T-helper 1 cell (primary cell): ENCODE measurements at places on chromosomes 2 and 18.

- no peak for DNase-seq
Observed at GRCh38 chr2:95333888-95334338, 36.8 kb downstream of the KCNIP3 start.

- no peak for DNase-seq
Observed at GRCh38 chr2:26080356-26080755, 46.5 kb downstream of the RAB10 start.

GRCh38 chr2:55156326-55156725 is 75.8 kb downstream of the CLHC1 start:
- DNase-seq, result no peak

DNA sequence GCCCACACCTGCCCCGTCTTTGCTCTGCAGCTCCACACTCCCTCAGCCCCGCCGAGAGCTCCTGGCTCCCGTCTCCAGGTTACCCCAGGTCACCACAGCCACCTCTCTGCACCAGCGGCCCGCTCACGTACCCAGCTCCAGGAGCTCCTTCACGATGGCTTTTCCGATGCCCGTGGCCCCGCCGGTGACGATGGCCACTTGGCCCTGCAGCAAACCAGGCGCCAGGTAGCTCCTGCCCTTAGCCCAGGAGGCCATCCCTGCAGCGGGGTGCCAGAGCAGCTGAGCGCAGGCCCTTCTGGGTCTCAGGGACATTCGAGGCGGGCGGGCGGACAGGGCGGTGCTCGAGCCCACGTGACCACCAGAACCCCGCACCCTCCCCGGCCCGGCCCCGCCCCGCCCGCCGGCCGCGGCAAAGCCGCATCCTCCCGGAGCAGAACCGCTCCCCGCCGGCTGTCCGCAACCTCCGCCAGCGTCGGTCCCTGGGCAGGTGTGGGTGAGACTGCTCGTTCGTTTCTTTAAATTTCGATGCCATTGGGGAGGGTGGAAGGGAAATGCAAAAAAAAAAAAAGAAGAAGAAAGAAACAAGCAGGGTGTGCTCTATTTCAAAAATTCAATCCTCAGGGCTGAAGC is at the start of the genes PECR and TMEM169:
PECR (minus strand) TSS at position 323 of the 630 bp plus-strand sequence; CDS start at position 255, 68 bp downstream.
TMEM169 (plus strand) TSS at position 433 of the 630 bp plus-strand sequence. CDS start 14,045 bp downstream, outside the sequence.
- peak; percentile 59 for DNase-seq

DNA sequence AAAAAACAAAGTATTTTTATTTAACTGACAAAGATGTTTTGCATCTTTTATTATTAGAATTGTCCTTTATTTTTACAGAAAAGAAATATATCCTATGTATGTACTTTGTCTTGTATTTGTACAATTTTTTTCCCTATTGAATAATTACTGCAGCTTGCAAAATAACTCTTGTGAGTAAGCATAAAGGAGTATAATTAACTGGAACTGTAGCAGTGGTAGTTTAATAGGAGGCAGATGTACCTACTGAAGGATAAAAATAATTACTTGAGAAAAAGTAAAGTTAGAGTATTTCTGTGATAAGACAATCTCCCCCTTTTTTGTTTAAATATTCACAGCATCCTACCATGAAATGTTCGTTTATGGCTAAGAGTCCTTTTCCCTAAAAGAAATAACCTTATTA is 34.7 kb downstream of the EHBP1 start:
- DNase-seq, result no peak

DNA sequence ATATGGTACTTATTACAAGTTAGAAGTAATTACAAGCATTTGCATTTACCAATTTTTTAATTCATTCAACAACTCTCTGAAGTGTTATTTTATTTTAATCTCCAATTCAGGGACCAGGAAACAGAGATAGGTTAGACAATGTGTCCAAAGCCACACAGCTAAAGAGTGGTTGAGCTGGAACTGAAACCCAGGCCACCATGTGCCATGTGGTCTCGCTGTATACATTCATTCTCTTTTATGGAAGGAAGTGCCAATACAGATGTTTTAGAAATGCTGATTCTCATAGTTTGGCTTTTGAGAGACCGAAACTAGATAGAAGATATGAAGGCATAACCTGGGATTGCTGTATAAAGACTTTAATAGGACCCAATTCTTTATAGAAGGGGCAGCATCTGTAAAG is 684.6 kb upstream of the ID2 start:
- no peak for DNase-seq

DNA sequence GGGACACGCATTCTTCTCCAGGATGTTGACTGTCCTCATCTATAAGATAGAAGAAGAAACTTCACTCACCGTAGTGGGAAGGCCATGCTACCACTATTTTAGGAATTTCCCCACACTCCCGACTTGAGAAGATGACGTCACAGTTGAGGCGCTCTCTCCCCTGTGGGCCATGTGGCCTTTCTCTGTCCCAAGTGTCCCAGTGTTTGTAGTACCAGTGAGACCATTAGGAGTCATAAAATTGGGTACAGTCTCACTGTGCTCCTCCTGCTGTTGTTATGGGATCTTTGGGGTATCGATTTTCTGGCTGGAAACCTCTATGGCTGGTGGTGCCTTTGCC is 7.2 kb upstream of the SNTG2 start:
- DNase-seq, result no peak

DNA sequence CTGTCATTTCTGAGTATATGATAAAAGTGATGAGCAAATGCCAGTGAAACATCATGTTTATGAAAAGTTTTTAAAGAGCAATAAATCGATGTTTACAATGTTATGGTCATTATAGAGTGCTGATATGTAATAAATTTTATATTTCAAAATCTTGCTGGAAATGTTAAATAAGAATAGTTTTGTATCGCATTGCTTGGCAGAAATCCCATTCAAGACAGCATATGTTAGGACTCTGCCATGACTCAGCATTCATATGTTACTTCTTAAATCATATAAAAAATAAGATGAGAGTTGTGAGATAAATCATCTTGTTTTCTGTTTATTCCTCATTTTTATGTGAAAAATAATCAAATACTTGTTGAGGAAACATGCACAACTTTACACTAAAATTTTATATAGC is 949.9 kb upstream of the NRXN1 start:
- no peak for DNase-seq

DNA sequence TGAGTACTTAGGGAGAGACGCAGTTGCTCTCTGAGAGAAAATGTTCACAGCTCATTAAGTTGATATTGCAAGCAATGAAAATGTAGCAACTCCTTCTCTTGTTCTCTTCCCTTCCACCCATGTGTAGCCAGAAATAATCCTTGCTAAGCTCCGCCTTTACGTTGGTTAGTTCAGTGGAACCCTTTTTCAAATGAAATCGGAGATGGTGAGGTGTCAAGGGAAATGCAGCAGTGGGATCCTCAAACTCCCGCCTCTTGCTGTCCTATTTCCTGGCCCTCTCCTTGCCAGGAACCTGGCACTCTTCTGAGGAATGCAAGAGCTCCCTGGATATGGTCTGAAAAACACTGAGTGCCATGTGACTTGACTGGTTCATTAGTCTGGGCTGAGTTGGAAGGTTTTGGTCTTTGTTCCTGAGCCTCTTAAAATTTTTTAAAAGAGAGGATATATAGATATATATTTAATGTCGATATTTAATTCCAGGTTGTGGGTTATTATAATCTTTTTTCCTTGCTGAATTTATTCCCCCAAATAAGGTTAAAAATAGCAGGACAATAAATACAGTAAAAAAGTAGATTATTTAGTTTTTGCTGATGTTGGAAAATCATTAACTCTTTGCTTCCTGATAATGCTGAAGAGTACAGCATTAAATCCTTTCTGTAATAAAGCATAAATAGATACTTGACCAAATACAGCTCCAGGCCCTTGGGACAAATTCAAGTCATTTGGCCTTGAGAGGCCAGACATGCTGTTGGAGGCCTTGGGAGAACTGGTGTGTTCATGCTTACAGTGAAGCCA is 116.2 kb downstream of the EML6 start:
- DNase-seq, result no peak

- DNase-seq, result peak; percentile 45
Observed at GRCh38 chr18:32019251-32019948, 775 bp downstream of the RNF125 start.

- no peak for DNase-seq
Observed at GRCh38 chr2:150097402-150097801, 390.1 kb downstream of the RND3 start.

- DNase-seq, result no peak
Observed at GRCh38 chr2:120622886-120623753, 112.5 kb upstream of the GLI2 start.

GRCh38 chr18:23320709-23321236 is 132.3 kb upstream of the RIOK3 start:
- DNase-seq, result no peak

- DNase-seq, result no peak
Observed at GRCh38 chr18:32763293-32763692, 9.5 kb downstream of the KLHL14 start.

GRCh38 chr2:218895759-218896500 is 15.3 kb downstream of the WNT10A start:
- no peak for DNase-seq

DNA sequence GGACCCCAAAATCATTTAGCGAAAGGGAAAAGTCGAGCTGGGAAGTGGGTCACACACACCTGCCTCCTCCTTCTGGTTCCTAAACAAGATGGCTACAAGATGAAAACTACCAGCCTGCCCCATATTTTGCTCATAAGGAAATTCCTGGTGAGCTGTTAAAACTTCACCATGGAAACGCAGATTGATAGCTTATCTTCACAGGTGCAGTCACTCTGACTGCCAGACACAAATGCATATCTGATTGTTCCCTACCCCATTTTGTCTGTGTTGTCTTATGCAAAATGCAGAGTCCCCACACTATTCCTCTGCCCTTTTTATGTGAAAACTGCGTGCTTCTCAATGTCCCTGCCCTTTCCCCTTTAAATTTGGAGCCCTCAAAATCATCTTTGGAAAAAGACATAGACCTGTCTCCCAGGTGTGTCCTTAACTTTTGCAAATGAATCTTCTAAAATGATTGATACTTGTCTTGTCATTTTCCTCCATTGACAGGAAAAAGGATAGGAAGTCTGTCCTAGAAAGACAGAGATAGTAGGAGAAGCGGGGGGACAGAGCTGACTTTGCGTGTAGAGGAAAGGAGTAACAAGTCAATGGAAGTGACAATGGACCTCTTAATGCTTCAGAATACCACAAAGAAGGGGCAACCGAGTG is 38.9 kb upstream of the THOC1 start:
- no peak for DNase-seq

DNA sequence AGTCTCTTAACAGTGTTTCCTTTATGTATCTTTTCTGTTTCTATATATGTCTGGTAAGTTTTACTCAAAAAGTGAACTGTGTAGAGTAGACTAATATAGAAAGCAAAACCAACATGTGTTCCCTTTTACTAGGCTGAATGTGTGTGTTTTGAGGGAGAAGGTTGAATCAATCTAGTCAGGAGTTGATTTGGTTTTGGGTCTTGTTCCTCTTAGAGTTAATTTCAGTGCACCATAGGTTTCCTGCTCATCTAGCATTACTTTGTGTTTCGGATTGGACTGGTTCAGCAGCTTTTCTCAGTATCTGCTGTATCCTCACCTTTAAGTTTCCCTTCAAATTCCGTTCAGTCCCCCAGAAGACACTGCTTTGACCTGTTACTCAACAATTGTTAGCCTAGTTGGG is 52.0 kb upstream of the TRIM43 start:
- DNase-seq, result no peak

- no peak for DNase-seq
Observed at GRCh38 chr18:4641771-4642368, 186.8 kb upstream of the DLGAP1 start.

- DNase-seq, result no peak
Observed at GRCh38 chr2:67251741-67252140, 145.4 kb upstream of the ETAA1 start.

GRCh38 chr18:31040686-31041270 is 1.8 kb downstream of the DSC3 start:
- no peak for DNase-seq

- DNase-seq, result no peak
Observed at GRCh38 chr2:45567974-45568789, 42.9 kb downstream of the SRBD1 start.

DNA sequence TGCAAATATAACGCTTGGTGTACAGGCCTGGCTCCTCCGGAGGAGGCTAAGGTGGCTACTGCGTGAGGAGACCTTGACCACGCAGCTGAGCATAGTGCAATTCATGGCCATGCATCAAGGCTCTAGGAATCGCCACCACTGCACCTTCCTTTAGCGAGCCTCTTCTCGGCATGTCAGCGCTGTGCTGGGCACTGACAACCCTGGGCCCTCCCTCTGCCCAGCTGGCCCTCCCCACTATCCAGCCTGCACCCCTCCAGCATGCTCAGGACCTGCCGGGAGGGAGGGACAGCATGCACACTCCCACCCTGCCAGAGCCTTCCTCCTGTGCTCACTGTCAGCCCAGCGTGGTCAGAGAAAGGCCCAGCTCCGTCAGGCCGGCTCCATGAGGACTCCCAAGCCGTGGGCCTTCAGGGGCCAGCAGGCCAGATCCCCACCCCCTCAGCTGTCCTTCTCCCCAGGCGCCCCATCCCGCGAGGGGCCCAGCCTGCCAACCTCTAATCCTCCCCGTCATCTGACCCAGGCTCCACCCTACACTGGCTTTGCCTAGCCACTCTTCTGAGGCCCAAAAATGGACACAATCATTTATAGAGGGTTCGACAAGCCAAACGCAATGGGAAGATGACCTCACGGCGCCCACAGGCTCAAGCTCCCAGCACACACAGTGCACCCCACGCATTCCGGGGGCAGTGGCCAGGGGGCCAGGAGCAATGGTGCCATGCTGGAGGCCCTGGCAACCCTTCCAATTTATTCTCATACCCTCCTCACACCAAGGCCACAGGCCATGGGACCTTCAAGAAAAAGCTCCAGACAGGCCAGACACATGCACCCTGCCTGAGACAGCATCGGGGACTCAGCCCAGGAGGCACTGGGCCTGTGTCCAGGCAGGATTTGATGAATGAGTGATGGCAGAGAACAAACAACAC is 3.5 kb downstream of the BIN1 start:
- DNase-seq, result no peak

GRCh38 chr2:16493788-16494187 is 171.8 kb downstream of the CYRIA start:
- DNase-seq, result no peak

- DNase-seq, result no peak
Observed at GRCh38 chr18:48547531-48547981, 8.7 kb downstream of the CTIF start.

- DNase-seq, result no peak
Observed at GRCh38 chr2:236960531-236960930, 125.2 kb upstream of the COPS8 start.

GRCh38 chr2:11093467-11093866 is 61.8 kb upstream of the SLC66A3 start:
- DNase-seq, result no peak
